ENCODE measurements at places on chromosomes 1 and 21.

GRCh38 chr1:200131551-200132125 lies 104.1 kb downstream of the NR5A2 start:
- DNase-seq, result no peak

GRCh38 chr1:8595941-8596340 lies 221.5 kb downstream of the RERE start:
- DNase-seq, result no peak

- no peak for DNase-seq
Observed at GRCh38 chr1:244952940-244953339, 88.6 kb upstream of the HNRNPU start.

- DNase-seq, result no peak
Observed at GRCh38 chr1:63453232-63453631, 69.8 kb downstream of the ITGB3BP start.

Data from SK-N-MC (cell line).